B cell (primary cell): ENCODE measurements at places on chromosomes 5 and 9. TPM values are rescaled to one million over a fixed set of nuclear protein-coding genes. Genes with fewer than 3 reads are reported as not detected.

The SLC6A7 gene
- total RNA-seq: not detected in 2 replicates

The NMUR2 gene
- total RNA-seq: not detected in 2 replicates

GRCh38 chr5:122493091-122494021 lies 181.3 kb downstream of the SNCAIP start:
- no peak for DNase-seq
- H3K27me3 ChIP-seq: no peaks in the 10 kb centered on the region
- no peak overlapping the region for H3K4me3 ChIP-seq
- no peak overlapping the region for H3K27ac ChIP-seq
- no peaks in the 10 kb centered on the region for H3K36me3 ChIP-seq

GRCh38 chr5:82205005-82205404 lies 73.1 kb downstream of the RPS23 start:
- no peaks in the 10 kb centered on the region for H3K36me3 ChIP-seq
- no peaks in the 10 kb centered on the region for H3K27me3 ChIP-seq
- no peak for DNase-seq
- no peak overlapping the region for H3K4me3 ChIP-seq
- no peaks in the 10 kb centered on the region for H3K4me1 ChIP-seq

DNA sequence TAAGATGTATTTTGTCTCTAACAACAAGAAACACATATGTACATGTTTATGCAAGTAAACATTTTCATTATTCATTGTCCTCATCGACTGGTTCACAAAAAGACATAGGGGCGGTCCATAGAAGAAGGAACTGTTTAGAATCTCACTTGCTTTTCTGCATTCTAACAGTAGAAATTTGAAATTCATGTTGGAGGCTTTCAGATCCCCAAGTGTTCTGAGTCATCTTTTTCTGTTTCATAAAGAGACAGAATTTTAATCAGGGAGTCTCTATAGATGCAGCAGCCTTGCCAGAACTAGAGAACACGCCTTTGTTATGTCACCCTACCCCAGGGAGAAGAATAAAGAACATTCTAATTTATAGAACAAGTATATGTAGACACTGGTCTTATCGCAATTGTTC lies 324.3 kb downstream of the GABRG2 start:
- H3K27ac ChIP-seq: no peak overlapping the region
- H3K4me1 ChIP-seq: no peaks in the 10 kb centered on the region
- H3K27me3 ChIP-seq: no peaks in the 10 kb centered on the region
- DNase-seq: no peak
- H3K4me3 ChIP-seq: no peak overlapping the region
- no peaks in the 10 kb centered on the region for H3K36me3 ChIP-seq

DNA sequence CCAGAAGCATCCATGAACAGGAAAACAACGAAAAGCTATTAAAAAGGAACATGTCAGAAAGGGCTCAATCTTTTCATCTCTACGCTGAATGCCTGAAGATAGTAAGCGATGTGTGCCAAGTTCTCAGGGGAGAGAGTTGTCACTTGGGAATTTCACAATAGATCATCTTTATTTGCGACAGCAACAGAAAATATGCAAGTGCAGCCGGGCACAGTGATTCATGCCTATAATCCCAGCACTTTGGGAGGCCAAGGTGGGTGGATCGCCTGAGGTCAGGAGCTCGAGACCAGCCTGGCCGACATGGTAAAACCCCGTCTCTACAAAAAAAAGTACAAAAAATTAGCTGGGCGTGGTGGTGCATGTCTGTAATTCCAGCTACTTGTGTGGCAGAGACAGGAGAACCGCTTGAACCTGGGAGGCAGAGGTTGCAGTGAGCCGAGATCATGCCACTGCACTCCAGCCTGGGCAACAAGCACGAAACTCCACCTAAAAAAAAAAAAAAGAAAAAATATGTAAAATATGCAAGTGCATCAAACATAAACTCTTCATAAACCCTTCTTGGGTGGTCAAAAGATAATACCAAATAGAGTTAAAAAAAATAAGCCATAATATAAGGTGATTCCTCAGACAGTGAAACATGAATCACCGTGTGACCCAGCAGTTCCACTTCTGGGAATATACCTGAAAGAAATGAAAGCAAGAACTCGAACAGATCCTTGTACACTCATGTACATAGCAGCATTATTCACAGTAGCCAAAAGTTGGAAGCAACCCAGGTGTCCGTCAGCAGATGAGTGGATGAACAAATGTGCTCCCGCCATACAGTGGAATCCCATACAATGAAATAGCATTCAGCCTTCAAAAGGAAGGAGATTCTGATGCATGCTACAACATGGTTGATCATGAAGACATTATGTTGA lies 16.2 kb downstream of the SFXN1 start:
- H3K36me3 ChIP-seq: peaks cover 43% of the 10 kb centered on the region
- DNase-seq: no peak
- no peak overlapping the region for H3K27ac ChIP-seq
- no peaks in the 10 kb centered on the region for H3K4me1 ChIP-seq
- no peaks in the 10 kb centered on the region for H3K27me3 ChIP-seq
- H3K4me3 ChIP-seq: no peak overlapping the region

The BAAT gene
- total RNA-seq: not detected in 2 replicates

The GPR21 gene
- 2.3 and 2.5 TPM in 2 replicates for total RNA-seq

DNA sequence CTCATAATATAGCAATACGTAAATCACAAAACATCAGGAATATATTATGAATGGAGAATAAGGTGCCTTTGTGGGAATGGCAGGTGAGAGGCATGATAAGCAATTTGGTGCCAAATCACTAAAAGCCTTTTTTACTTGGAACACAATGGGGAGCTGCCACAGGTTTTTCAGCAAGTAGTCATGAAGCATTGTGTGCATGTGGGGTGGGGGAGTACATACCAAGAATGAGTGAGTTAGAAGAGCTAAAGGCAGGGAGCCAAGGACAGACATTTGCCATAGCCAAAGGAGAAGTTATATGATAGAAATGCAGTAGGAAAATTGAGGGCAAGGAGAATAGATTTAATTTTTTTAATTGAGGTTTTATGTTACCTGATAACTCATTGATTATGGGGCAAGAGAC lies 445.0 kb upstream of the SMC2 start:
- no peak for DNase-seq
- H3K4me1 ChIP-seq: no peaks in the 10 kb centered on the region
- no peak overlapping the region for H3K4me3 ChIP-seq
- H3K27me3 ChIP-seq: no peaks in the 10 kb centered on the region

- no peak overlapping the region for H3K4me3 ChIP-seq
- DNase-seq: no peak
- H3K27me3 ChIP-seq: no peaks in the 10 kb centered on the region
- no peak overlapping the region for H3K27ac ChIP-seq
- no peaks in the 10 kb centered on the region for H3K36me3 ChIP-seq
- no peaks in the 10 kb centered on the region for H3K4me1 ChIP-seq
These were observed 599.6 kb downstream of the CCDC171 start for GRCh38 chr9:16152276-16153101.

DNA sequence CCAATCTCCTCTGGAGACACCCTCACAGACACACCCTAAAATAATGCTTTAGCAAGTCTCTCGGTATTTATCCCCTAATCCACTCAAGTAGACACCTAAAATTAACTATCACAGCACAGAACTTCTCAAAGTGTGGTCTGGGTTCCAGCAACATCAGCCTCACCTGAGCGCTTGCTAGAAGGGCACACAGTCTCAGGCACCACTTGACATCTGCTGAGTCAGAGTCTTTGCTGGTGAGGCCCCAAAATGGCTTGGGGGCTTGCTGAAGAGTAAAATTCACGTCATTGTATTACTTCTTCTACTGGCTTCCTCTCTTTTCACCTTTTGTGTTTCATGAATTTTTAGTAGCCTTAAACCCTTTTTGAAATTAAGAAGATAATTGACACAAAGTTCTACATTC lies 9.0 kb downstream of the FOXB2 start:
- H3K4me1 ChIP-seq: no peaks in the 10 kb centered on the region
- H3K4me3 ChIP-seq: no peak overlapping the region
- H3K36me3 ChIP-seq: no peaks in the 10 kb centered on the region
- no peak overlapping the region for H3K27ac ChIP-seq

The PDE6A gene
- total RNA-seq: not detected in 2 replicates

GRCh38 chr5:138789771-138790242 lies 36.6 kb downstream of the CTNNA1 start:
- H3K27ac ChIP-seq: no peak overlapping the region
- peak; percentile 34 for DNase-seq
- no peaks in the 10 kb centered on the region for H3K27me3 ChIP-seq
- H3K36me3 ChIP-seq: no peaks in the 10 kb centered on the region

DNA sequence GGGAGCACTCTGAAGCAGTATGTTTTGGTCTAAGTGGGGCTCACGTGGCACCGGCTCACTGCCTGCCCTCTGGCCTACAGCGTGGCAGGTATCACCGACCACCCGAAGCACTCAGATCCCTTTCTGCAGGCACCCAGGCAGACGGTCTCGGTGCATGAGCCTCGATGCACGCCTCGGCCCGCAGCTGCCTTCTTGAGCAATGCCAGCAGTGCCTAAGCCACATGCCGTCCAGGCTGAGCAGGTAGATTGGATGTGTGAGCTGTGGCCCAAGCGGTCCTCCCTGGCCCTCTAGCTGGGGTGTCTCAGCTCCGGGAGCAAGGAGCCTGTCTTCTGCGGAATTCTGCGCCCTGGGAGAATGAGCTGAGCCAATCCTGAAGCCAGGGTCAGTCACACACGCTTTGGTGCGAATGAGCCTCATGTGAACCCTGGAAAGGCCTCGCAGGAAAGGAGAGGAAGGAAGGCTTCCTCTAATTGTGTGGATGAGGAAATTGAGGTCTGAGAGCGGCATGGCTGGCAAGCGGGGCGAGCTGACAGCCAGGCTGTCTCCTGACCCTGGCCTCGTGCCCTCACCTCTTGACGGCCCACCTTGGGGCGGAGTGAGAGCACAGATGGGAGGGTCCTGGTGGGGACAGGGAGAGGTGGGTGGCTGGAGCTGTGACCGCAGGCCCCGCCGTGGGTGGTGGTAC lies 14.4 kb downstream of the RXRA start:
- no peak overlapping the region for H3K4me3 ChIP-seq
- H3K27me3 ChIP-seq: no peaks in the 10 kb centered on the region
- DNase-seq: no peak
- H3K4me1 ChIP-seq: peaks cover 8% of the 10 kb centered on the region
- no peak overlapping the region for H3K27ac ChIP-seq

The RMRP gene
- total RNA-seq: 7,890 and 7,920 TPM in 2 replicates

DNA sequence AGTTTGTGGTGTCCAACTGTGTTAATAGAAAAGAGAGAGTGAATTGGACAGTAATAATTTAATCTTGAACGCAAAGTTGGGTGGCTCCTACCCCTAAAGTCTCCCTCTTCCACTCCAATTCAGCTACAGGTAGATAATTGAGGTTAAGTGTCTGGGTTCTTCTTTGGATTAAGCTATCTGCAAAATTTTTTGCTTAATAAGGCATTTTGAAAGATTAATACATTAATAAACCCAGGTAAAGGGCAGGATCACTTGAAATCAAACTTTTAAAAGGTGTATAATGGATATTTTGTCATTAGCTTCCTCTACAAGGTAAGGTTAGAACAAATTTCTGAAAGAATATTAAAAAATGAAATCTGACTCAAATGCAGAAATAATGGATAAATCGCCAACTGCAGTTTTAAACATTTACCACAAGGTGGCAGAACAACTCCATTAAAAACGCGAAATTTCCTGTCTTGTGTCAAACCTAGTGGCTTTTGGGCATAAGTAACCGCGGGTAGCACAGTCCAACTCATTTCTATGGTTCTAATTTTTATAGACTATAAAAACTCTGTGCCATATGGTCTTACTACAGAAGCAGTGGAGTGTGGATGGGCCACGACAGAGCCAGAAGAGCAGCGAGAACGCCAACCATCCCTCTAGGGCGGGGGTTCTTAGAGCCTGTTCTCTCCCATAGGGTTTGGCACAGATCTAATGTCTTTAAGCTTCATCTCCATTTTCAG lies 276.5 kb downstream of the ARHGEF28 start:
- H3K27ac ChIP-seq: no peak overlapping the region
- peaks cover 5% of the 10 kb centered on the region for H3K27me3 ChIP-seq
- H3K36me3 ChIP-seq: no peaks in the 10 kb centered on the region
- H3K4me1 ChIP-seq: no peaks in the 10 kb centered on the region
- H3K4me3 ChIP-seq: no peak overlapping the region

DNA sequence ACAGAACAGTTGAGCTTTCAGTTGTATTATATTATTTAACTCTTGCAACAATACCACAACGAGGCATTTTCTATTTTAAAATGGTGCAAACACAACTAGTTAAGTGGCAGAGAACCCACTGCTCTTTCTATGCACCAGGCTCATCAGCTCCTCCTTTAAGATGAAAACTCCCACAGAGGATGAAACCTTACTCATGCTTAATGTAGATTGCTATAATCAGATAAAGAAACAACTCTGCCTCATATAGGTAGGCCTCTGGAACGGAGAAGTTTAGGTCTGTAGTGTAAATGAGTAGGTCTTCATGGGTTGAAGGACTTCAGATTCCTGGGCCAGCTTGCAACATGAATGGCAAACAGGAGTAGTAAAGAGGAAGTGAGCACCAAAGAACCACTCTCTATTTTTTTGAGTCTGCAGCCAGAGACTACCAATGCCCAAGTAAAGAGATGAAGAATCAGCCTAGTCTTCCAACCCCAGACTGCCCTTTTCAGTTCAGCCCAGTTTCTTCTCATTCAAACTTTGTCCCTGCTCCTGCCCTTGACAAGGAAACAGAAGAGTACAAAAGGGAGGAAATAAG lies 33.9 kb downstream of the HACD4 start:
- H3K27ac ChIP-seq: peak overlapping the region; percentile 51
- peaks cover 43% of the 10 kb centered on the region for H3K4me1 ChIP-seq
- no peak overlapping the region for H3K4me3 ChIP-seq
- DNase-seq: peak; percentile 29

The AIF1L gene
- not detected in 2 replicates for total RNA-seq

- DNase-seq: no peak
- H3K4me1 ChIP-seq: no peaks in the 10 kb centered on the region
- no peak overlapping the region for H3K4me3 ChIP-seq
These were observed 33.1 kb downstream of the FANCC start for GRCh38 chr9:95284162-95285080.

DNA sequence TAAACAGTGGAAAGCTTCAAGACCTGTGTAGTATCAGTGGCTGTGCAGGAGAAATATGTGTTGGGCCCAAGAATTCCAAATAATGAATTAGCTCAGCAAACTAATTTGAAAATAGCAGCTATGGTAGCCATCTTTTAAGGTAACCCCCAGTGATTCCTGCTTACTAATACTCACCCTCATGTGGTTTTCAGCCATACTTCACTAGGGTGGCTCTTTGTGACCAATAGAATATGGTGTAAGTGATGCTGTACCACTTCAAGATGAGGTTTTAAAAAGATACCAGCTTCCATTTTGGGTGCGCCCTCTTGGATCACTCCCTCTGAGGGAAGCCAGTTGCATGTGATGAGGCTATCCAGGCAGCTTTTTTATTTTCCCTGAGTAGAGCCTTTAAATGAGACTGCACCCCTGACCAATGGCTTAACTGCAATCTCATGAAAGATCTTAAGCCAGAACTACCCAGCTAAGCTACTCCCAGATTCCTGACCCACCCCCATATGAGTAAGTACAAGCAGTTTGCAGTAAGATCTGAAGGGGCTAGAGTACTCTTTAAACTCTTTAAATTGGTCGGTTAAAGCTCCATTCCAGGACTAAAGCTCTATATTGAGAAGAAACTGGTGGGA lies 58.3 kb downstream of the UHRF2 start:
- no peak overlapping the region for H3K27ac ChIP-seq
- H3K36me3 ChIP-seq: no peaks in the 10 kb centered on the region
- no peak overlapping the region for H3K4me3 ChIP-seq
- no peak for DNase-seq
- no peaks in the 10 kb centered on the region for H3K4me1 ChIP-seq
- no peaks in the 10 kb centered on the region for H3K27me3 ChIP-seq
